H9 (cell line): ENCODE measurements at places on chromosomes 12 and 14. TPM values are rescaled to one million over a fixed set of nuclear protein-coding genes. Genes with fewer than 3 reads are reported as not detected.

SNRNP35 gene
- 16.3 and 16.5 TPM in 2 replicates for total RNA-seq

SIX6 gene
- not detected in 2 replicates for total RNA-seq

VRTN gene
- total RNA-seq = 104 and 105 TPM in 2 replicates

OR8S1 gene
- not detected in 2 replicates for total RNA-seq

DNA sequence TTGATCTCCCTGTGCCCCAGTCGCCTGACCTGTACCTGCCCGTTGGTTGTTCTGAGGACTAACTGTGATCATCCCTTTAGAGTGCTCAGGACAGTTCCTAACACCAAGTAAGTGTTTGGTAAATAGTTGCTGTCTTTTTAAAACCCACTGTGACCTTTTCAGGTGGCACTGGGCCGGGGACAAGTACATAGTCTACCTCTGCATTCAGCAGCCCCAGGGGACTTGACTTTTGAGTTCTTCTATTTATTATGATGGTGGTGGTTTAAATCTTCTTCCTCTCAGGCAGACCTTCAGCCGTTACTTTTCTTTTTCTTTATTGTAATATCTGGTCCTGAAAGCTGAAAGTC lies 38.8 kb downstream of the EVL start:
- H3K4me3 ChIP-seq = no peak overlapping the region
- H3K4me1 ChIP-seq = peaks cover 4% of the 10 kb centered on the region; the same call in 1 of the 2 replicates
- H3K27ac ChIP-seq = no peak overlapping the region
- DNase-seq = no peak

- peak within 1 kb of the TSS; percentile 64 for H3K4me3 ChIP-seq
- no peak within 1 kb of the TSS for H3K27ac ChIP-seq
- H3K36me3 ChIP-seq = no peaks in the 10 kb centered on the region
- H3K4me1 ChIP-seq = no peaks in the 10 kb centered on the region
- H3K27me3 ChIP-seq = no peaks in the 10 kb centered on the region
Measured at GRCh38 chr12:64390275-64390851, at the start of gene C12orf56. Gene C12orf56, minus strand, starts transcription at chr12:64390758. Its CDS starts 193 bp downstream, at chr12:64390565.

DNA sequence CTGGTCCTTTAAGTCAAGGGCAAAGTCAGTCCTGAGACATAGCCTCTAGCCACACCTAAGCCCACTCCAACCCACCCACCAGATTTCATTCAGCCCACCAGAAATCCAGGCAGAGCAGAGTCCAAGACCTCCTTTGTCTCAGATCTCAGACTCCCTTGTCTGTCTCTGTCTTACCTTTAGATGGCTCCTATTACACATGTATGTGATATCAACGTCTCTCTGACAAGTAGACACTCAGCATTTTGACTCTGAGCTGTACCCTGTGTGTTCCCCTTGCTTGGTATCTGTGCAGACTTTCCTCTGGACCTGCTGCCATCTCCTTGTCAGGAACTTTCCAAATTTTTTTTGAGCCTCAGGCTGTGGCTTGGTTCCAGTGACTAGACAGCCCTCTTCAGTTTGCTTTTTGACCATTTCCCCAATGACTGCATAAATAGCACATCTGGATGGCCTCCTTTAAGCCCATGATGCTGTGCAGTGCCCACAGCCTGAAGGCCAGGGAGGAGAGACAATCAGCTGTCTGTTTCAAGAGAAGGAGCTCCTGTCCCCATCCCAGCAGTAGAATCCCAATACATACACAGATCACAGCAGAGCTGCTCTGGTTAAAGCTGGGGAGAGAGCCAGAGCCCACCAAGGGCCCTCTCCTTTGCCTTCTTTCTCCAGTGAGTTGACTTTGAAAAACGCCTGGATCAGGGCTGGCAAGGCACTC lies 7.0 kb downstream of the POU6F1 start:
- H3K4me3 ChIP-seq = no peak overlapping the region
- H3K27me3 ChIP-seq = no peaks in the 10 kb centered on the region
- H3K4me1 ChIP-seq = no peaks in the 10 kb centered on the region
